ENCODE measurements at places on chromosomes 4 and X.

- DNase-seq = no peak
Measured at GRCh38 chrX:136856551-136856950, 24.0 kb downstream of the RBMX start.

DNA sequence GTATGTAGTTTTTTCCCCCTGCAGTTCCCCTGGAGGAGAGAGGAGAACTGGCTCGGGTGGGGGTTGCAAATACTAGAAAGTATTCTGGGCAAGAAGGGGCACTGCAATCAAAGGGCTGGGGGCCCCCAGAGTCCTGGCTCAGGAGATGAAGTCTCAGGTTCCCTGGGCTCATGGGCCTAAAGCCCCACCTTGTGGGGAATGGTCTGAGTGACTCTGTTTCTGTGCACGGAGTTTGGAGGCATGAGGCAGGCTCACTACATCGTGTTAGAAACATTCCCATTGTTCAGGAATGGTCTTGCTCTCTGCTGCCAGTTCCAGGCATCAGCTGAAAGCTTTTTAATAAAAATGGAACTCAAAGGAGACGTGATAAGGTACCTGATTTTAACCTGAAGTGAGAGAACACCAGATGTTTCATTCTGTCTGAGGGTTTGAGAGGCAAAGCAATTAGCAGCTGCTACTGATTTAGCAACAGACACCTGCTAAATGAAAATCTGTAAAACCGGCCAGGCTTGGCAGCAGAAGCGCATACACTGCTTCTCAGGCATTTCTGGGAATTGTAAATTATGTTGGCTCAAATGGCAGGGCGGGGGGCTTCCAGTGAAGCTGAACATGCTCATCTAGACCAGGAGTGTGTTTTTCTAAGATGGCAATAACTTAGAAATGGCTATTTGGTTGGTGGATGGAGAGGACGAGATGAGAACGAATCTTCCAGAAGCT is 122.7 kb downstream of the TMEM164 start:
- DNase-seq = no peak

GRCh38 chr4:124958847-124959246 is 246.3 kb upstream of the ANKRD50 start:
- no peak for DNase-seq

GRCh38 chr4:89301902-89302301 is 5.7 kb downstream of the GPRIN3 start:
- DNase-seq = no peak

DNA sequence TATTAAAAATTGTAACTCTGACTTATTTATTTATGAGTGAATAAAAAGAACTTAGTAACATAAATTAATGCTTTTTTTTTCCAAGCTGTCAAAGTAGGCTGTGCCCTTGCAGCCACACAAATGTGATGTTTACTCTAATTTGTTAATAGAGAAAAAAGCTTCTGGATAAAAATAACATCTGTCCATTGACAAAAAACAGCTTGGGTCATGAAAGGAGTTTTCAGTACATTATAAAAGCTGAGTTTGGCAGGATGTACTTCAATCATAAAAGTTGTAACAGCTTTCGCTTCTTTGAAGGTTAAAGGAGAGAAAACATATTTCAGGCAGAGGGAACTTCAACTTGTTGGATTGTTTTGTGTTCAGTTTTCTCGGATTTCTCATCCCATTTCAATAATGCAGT is 105.6 kb downstream of the SLC4A4 start:
- no peak for DNase-seq

- DNase-seq = no peak
Measured at GRCh38 chrX:78643874-78644273, 15.3 kb downstream of the RTL3 start.

GRCh38 chr4:105895583-105896460 is 551 bp downstream of the NPNT start:
- DNase-seq = peak; percentile 37

- no peak for DNase-seq
Measured at GRCh38 chrX:131424895-131425294, 119.0 kb upstream of the OR13H1 start.

DNA sequence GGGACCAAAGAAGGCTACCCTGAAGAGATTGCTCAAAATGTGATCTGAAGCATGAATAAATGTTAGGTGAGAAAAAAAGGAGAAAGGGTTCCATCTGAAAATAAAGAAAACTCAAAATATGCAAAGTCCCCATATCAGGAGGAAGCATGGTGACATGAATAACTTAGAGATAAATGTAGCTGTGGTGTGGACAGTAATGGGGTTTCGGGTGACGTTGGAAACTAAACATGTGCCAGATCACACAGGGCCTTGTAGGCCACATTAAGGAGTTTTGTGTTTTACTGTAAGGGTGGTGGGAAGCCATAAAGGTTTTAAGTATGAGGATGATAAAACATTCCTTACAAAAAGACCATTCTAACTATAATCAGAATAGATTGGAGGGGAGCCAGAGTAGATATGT is 40.3 kb upstream of the ACSL4 start:
- no peak for DNase-seq

GRCh38 chrX:113539599-113540356 is 699.1 kb upstream of the AMOT start:
- no peak for DNase-seq
